Caki2 (cell line): ENCODE measurements at places on chromosomes 5 and 9.

- no peak for DNase-seq
Observed at GRCh38 chr9:120708526-120709224, 5.6 kb downstream of the MEGF9 start.

- DNase-seq = no peak
Observed at GRCh38 chr5:9104571-9105339, 441.1 kb downstream of the SEMA5A start.

GRCh38 chr9:27950382-27950781 lies 377.1 kb upstream of the C9orf72 start:
- DNase-seq = no peak

DNA sequence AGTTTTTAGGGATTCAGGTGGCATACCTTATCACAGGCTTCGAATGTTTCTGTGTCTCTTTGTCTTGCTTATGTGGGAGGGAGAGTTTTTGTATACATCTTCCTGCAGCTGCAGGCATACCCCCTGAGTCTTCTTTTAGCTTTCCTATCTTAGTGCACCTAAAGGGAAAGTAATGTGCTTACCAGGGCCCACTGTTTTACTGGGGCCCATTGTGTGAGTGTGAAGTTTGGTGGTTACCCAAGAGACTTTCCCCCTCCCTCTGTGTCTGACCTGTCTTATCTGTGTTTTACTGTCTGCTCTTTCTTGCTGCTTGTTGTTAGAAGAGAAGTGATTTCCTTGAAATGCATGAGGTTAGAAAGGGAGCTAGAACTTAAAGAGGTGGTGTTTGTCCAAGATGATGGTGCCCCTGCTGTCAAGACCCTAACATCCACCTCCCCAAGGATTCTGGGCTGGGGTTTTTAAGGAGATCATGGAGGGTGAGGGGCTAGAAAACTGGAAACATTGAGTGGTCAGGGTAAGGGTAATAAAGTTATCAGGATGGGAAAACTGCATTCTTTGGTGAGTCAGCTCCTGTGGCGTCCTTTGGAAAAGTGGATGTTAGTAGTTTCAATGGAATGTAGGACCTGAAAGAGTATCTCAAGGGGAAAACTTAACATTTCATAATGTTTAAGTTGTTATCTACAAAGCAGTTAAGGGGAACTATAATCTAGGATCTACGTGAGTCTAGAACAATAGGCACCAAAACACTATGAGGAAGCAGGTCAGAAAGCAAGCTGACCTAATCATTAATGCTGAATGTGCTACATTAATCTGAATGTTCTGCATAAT lies 583.5 kb upstream of the TUSC1 start:
- DNase-seq = peak; percentile 80

DNA sequence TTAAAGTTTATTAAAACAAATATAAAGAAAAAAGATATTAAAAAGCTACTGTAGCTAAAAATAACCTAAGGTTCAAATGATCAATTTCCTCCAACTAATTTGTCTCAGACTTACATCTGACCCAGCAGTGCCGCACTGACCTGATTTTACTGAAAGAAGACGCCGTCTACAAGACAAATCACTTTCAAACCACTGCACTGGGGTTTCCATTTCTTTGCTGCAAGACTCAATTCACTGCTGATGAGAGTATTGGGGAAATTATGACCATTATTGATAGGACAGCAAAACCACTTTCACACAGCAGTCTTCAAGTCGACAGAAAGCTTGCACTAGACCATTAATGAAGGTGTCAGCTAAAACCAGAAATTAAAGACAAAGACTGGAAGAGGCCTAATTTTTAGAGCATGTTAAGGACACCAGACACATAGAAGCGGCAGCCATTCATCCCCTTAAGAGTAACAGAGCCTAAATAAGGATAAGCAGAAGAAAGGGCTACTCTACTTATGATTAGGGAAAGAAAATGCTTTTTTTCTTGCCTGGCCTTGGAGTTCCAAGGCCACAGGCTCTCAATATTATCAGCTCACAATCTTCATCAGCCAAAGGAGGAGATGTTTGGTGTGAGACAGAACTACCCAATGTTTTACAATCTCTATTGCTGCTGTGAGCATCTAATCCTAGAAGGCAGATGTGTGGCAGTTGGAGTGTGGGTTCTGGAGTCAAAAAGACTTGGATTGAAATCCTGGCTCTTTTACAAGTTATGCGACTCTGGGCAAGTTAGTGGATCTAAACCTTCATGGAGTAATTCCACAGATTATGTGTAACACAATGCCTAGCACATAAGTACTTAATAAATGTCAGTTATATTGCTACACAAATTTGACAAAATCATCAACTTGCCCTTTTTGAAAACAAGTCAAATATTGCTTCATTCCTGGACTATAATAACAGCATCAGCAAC lies 190.7 kb downstream of the MAPKAP1 start:
- no peak for DNase-seq

GRCh38 chr9:98831696-98832095 lies 24.2 kb downstream of the GALNT12 start:
- no peak for DNase-seq

DNA sequence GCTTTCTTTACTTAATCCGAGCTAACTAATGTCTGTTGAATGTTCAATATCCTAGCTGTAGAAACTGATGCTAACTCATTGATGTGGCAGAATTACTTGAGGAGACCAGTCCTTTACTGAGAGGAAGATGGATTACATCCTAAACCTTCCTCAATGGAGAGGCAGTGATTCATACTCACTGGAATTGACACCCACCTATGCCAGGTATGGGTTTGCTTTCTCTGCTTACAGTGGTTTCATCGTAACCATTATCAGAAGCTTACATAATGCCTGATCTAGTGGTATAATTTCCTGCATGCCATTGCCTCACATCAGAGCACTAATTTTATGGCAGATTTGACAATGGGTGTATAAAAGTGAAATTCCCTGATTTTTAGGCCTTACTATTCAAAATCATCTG lies 384.7 kb downstream of the ANXA1 start:
- DNase-seq = no peak

- DNase-seq = no peak
Observed at GRCh38 chr5:133141746-133142145, 89.9 kb downstream of the HSPA4 start.

DNA sequence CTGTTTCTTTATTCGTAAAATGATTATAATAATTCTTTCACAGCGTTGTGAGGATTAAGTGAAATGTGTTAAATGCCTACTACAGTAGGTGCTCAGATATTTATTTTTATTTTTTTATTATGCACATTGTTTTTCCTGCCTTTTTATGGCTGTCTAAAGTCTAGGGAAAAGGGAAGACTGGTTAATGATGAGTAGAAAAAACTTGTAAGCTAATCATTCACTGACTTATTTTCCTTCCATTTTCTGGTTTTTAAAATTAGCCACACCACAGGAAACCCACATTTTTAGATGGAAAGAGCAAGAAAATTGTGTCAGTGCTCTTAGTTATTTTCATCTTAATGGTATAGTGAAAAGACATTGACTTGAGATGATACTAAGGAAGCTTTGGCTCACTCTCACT lies 3.9 kb upstream of the PCYOX1L start:
- DNase-seq = no peak

GRCh38 chr5:97937846-97938245 lies 754.8 kb upstream of the RIOK2 start:
- no peak for DNase-seq

GRCh38 chr5:141603923-141604717 lies 14.7 kb downstream of the DIAPH1 start:
- peak; percentile 81 for DNase-seq

DNA sequence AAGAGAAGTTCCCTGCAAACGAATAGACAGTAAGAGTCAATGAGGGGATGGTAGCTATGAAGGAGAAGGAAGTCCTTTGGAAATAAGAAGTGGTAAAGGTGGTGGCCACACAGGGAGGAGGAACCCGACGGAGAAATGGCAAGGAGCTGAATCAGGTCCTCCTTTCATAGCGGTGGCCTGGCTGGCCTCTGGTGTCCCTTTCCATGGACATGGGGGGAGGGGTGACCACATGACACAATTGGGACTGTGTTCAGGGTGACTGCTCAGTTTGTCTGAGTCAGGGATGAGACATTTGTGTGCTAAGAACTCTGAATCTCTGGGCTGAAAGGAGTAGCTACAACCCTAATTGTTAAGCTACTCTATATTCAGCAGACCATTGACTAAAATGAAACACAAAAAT lies 28.7 kb upstream of the TIMD4 start:
- DNase-seq = peak; percentile 94

DNA sequence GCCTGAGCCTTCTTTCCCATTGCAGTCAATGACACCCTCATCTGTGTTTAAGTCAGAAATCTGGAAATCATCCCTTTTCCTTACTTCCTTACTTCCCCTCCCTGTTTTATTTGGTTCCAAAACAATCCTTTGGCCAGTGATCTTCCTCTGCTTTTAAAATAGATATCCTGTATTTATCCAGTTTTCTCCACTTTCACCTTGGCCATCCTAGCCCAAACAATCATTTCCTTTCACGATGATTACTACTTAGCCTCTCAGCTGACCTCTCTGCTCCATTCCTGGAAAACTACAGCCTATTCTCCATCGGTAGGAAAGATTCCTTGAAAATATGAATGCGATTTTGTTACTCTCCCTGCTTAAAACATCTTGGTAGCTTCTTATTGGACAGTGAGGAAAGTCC lies 565.4 kb downstream of the TLR4 start:
- no peak for DNase-seq
